ENCODE measurements at places on chromosomes 2 and 18.

DNA sequence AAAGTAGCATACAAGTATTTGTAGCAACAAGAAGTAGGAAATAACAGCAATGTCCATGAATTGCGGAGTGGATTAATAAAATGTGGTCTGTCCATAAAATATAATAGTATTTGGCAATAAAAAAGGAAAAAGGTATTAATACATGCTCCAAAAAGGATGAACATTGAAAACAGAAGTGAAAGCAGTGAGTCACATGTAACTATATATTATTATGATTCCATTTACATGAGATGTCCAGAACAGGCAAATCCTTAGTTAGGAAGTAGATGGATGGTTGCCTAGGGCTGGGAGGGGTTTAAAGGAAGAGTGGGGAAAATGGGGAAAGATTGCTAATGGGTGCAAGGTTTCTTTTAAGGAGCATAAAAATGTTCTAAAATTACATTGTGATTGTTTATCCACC lies 44.5 kb downstream of the CCDC74A start:
- no peak for DNase-seq

DNA sequence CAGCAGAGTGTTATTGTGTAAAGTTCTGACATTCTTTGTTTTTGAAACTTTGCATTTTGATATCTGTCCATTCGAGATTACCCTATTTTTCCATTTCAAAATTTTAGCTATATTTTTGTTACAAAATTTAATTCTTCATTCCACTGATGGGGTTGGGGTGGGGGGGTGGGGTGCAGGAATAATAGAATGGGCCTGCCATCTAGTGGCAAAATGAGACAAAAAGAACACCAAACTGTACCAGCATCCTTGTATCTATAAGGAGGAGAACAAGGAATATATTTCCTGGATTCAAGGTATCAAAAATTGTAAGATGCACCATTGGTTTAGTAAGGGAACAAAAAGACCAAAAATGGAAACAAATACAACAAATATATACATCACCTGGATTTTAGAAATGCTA lies 27.9 kb upstream of the TTR start:
- peak; percentile 24 for DNase-seq

DNA sequence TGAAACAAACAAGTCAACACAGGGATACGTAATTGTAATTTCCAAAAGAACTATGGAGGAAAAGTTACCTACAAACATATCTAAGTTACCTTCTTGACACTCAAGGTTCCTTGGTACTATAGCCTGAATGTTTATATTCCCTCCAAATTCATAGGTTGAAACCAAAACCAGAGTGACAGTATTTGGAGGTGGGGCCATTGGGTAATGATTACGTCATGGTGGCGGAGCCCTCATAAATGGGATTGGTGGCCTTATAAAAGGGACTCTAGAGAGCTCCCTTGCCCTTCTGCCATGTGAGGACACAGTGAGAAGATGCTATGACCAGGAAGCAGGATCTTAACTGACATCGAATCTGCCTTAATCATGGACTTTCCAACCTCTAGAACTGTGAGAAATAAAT lies 87.3 kb downstream of the PMAIP1 start:
- DNase-seq, result no peak

DNA sequence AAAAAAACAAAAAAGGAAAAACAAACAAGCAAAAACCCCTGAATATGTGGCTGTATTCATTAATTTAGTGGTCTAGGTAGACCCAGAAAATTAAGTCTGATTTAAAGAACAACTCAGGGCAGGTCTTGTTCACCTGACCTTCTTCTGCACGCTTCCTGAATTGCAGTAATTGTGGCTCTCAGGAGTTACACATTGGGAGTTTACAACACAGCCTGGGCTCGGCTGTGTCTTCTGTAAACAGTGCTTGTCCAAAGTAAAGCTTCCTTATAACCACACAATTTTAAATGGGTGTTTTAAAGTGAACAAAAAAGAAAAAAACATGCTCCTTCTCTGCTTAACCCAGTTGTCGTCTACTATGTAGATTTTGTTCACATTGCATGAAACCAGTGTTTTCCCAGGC lies 8.3 kb upstream of the MTIF2 start:
- DNase-seq, result no peak

GRCh38 chr18:49743117-49743567 lies 70.2 kb downstream of the ACAA2 start:
- DNase-seq, result no peak

- DNase-seq, result peak; percentile 68
Observed at GRCh38 chr2:230849633-230850357, 14.9 kb upstream of the ITM2C start.

DNA sequence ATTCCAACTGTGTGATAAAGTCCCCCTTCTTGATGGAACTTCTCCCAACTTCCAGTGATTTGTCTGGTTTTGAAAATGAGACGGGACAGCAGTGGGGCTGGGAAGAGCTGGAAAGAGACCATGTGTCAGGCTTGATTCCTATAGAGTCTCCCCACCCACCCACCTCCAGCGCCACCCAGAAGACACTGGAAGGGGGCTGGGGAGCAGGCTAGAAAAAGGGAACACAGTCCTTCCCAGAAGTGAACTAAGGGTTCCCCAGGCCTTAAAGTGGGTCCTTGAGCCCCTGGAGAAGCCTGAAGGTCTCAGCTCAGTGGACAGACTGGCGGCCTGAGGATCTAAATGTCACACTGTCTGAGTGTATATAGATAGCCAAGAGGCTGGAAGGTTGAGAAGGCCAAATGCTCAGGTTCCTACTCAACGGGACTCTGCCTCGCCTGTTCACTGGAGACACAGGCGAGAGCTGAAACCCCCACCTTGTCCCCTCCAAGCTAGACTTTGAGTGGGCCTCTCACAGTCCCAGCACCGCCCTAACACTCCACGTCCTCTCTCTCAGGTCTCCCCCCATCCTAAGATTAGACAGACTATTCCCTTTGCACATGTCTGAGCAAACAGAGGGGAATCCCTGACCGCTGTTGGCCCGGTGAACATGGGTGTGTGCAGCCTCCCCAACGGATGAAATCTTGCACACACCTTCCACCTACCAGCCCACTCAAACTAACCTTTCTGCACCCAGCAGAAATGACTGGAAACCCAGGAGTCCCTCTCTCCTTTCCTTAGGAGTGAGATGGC lies 1.6 kb downstream of the PKDCC start:
- DNase-seq, result no peak
